ENCODE measurements at places on chromosomes 2 and 18. TPM values are rescaled to one million over a fixed set of nuclear protein-coding genes. Genes with fewer than 3 reads are reported as not detected.

DNA sequence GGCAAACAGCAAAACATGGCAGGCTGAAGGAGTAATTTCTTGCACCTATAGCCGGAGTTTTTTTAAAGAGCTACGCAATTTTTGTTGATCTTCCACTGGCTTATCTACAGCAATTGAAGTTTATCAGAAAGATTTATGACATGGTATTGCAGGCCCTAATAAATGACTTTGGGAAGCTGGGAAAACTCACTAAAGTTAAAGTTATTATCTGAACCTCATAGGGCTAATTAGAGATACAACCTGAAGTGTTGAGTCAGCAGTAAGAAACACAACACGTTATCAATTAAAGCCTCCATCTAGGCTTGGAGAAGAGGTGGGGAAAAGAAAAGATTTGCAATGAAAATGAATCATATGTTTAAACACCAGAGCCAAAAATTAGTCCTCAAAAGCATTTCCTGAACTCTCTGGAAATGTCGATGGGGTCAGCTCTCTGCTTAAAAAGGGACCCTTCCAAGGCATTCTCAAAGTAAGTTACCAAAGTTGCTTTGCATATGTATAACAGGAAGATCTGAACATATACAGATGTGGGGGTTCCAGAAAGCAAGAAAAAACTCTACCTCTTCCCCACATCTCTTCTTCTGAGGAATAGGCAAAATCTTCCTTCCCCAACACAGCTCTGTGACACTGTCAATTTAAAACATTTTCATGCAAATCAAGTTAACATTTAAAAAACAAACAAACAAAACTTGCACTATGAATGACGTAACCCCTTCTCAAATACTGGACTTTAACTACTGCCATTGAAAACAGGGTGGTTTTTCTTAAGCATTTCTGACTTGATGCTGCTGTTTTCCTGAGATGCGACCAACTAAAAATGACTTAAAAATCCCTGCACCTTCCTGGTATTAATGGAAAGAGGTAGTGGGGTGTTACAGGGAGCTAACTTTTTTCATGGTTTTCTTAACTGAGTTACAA is 915.6 kb downstream of the NRXN1 start:
- no peak for DNase-seq

DNA sequence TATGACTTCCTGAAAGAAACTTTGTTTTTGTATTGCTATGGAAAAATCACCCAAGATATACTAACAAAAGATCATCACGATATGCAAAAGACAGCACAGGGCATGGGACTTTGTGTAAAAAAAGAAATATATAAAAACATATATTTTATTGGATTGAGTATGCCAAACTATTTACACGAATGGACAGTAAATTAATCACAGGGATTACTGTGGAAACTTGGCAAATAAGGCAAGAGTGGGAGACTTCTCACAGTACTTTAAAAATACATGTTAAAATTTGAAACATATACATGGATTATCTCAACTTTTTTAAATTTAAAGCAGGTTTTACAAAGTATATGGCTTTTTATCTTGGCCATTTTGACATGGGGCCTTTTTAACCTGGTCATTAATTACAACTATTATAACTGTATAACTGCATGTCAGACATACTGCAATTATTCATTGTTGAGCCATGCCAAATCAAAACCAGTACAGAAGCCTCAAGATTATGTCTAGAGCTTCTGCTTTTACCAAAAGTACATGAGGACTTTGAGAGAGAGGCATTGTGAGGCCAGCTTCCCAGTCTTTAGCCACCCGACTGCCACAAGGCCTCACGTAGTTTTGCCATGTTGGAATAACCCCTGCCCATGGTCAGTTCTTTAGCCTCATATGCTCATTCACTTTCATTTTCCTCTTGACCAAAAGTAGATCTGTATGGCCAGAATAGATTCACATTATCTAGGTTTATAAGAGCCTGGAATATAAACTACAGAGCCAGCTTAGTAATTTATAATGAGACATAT is 419.8 kb downstream of the SETBP1 start:
- no peak for DNase-seq

TMBIM1 gene
- 100 TPM for total RNA-seq

RSAD2 gene
- total RNA-seq: 4.8 TPM

MROH2A gene
- not detected for total RNA-seq

- peak; percentile 40 for DNase-seq
Observed at GRCh38 chr18:13070460-13070859, 79.3 kb downstream of the CEP192 start.

DNA sequence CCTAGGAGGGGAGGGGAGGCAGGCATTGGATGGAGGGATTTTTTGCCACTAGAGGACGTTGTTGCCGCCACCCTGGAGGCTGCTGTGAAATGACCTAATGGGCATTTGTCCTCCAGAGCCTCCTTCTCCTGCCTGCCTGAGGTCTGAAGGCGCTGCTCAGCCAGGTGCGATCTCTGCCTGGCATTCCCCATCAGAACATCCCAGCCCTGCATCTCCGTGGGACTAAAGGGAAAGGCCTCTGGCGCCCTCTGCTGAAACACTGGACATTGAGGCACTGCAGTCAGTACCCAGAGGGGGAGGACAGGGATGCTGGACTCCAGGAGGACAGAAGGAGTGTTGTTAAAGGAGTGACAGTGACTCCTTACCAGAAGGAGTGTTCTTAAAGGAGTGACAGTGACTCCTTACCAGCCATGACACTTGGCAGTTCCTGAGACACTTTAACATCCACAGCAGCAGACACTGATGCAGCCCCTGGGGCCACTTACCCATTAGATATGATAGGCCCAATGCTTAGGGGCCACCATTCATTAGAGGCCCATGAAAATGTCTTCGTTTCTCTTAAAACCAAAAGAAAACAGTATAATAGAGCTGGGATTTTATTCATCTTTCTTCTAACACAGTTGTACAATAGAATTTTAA is 17.0 kb downstream of the THNSL2 start:
- peak; percentile 41 for DNase-seq

DNA sequence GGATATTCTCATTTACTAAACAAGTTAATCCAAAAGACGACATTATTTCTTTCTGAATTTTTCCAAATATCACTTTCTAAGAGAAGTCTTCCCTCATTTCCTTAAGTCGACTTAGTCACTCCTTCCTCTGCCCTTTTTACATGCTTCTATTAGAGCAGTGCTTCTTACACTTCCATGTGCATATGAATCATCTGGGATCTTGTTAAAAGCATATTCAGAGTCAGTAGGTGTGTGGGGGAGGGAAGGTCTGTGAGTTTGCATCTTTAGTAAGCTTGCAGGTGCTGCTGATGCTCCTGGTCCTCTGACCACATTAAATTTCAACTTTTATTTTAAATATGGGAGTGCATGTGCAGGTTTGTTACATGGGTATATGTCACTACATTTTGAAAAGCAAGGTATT is 582.6 kb downstream of the NRXN1 start:
- DNase-seq: no peak

CXCR1 gene
- 0.59 TPM for total RNA-seq

DNA sequence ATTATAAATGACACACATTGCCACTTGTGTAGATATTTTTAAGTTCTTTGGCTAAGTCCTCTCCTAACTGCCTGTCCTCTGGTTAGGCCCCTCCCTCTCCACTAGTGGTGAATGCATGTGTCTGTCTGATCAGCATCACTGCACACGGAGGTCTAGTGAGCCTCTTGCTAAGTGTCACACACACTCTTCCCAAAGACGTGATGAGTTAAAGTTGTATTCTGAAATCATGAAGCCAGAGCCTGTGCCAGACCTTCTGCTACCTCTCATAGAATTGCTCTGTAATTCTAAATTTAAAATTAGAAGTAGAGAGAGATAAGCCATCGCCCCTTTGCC is 41.3 kb downstream of the RALB start:
- peak; percentile 41 for DNase-seq

DNA sequence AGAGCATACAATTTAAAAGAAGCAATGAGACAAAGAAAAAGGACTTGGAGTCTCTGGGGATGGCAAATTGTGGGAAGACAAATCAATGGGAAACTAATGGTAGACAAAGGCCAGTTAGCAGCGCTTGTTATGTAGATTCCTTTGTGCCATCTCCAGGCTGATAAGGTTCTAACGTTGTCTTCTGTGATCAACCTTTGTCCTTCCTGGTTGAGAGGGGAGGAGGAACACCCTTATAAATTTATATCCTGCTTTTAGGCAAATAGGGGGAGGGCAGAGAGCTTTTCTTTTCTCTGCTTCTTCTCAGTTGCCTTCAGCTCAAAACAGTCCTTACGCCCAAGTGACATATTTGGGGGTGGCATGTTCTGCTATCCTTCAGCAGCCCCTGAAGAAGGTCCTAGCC is 89.8 kb downstream of the STPG4 start:
- no peak for DNase-seq

SESTD1 gene
- total RNA-seq: 31.8 TPM

GRCh38 chr2:110134025-110134424 is 18.4 kb upstream of the MALL start:
- no peak for DNase-seq

HOXD4 gene
- total RNA-seq: 0.41 TPM

GRCh38 chr2:160507464-160507863 is 13.9 kb upstream of the RBMS1 start:
- no peak for DNase-seq

HOXD12 gene
- total RNA-seq: not detected

RRM2 gene
- total RNA-seq: 1.7 TPM

- DNase-seq: no peak
Observed at GRCh38 chr2:18380321-18380720, 180.1 kb downstream of the RDH14 start.

- DNase-seq: no peak
Observed at GRCh38 chr18:1078301-1078700, 173.6 kb downstream of the ADCYAP1 start.

- DNase-seq: no peak
Observed at GRCh38 chr2:101307503-101307902, 998 bp downstream of the RNF149 start.

- no peak for DNase-seq
Observed at GRCh38 chr2:215862351-215862771, 151.0 kb downstream of the MREG start.

- DNase-seq: no peak
Observed at GRCh38 chr2:150591496-150592285, 104.2 kb upstream of the RND3 start.

SPEG gene
- total RNA-seq: 115 TPM

GRCh38 chr2:127092306-127092705 is 14.6 kb downstream of the BIN1 start:
- DNase-seq: no peak

DNA sequence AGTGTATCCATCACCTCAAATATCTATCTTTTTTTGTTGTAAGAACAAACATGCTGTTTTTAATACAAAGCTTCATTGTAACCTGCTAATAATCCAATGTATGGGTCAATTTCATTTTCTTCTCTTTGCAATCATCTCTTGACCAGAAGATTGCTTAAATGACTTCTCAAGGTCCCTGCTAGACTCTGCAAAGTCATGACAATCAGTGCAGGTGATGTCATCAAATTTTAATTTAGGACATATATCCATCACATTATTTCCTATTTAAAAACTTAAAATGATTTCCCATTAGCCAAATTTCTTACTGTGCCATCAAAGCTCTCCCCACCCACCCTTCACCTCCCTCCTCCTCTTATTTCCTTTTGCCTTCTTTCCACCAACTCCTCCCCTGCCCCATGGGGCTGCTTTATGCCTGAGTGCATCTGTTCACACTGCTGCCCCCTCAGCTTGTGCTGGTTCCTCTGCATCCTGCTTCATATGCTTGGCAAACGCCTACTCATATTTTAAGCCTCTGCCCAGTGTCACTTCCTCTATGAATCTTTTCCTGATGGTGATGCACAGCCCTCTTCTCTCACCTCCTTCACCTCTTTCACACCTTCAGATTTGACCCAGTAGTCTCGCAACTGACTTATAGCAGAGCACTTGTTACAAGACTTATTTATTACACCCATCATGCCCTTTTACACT is 20.3 kb downstream of the PLEK start:
- DNase-seq: no peak

DNA sequence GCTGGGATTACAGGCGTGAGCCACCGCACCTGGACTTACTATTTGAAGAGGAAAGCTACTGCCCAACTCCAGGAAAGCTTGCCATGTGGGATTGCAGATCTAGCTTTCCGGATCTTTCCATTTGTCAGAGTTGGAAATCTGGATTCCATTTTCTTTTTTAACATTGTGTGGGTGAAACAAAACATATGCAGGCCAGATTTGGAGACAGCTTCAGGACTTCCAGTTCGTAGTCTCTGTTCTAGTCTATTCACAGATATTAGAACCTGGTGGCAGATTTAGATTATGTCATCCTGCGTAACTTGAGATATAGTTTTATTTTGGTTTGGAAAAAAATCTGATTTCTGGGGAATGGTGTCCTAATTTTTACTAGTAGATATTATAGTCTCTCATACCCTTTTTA is 70.5 kb downstream of the ZNF236 start:
- no peak for DNase-seq

DNA sequence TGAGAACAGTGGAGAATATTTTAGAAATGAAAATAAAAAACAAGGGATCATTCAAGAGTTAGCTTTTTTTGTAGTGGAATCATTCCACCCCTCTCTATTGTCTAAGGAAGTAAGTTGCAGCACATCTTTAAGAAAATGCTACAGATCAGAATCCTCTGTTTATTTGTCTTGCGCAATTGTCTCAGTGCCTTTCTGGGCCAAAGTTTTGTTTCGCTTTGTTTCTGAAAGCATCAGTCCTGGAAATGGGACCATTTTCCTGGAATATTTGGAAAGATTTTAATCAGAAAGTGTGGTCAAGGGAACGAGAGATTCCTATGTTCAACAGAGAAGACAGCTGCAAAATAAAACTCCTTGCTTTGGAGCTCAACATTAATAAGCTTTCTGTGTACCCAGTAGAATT is 74.0 kb downstream of the NRXN1 start:
- DNase-seq: no peak

- peak; percentile 76 for DNase-seq
Observed at GRCh38 chr2:96554293-96555145, 18.0 kb downstream of the ARID5A start.

- DNase-seq: no peak
Observed at GRCh38 chr2:227188292-227188691, 23.9 kb downstream of the COL4A3 start.

Measured in heart left ventricle (tissue), 16 donors.